NCI-H526 (cell line): ENCODE measurements at places on chromosomes 6 and 20.

DNA sequence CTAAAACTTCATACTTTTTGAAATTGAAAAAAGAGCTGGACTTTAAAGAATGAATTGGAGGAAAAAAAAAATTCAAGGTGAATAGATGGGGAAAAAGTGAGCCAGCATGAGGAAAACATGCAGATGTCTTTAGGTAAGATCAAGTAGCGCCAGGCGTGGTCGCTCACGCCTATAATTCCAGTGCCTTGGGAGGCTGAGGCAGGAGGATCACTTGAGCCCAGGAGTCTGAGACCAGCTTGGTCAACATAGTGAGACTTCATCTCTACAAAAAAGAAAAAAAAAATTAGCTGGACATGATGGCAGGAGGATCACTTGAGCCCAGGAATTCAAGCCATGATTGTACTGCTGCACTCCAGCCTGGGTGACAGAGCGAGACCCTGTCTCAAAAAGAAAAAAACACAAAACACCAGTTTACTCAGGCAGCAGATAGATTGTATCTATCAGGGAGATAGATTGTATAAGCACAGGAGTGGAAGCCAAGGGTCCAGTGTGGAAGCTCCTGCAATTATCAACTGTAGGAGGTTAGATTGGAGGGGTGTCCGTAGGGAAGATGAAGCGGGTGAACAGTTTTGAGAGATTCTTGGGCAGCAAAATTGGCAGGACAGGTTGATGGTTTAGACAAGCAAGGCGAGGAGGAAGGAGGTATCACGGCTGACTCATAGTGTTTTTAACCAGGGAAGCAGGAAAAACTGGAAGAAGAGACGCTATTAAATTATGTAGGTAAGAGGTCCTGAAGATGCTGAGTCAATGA is 97.6 kb upstream of the ZNF217 start:
- DNase-seq = no peak

DNA sequence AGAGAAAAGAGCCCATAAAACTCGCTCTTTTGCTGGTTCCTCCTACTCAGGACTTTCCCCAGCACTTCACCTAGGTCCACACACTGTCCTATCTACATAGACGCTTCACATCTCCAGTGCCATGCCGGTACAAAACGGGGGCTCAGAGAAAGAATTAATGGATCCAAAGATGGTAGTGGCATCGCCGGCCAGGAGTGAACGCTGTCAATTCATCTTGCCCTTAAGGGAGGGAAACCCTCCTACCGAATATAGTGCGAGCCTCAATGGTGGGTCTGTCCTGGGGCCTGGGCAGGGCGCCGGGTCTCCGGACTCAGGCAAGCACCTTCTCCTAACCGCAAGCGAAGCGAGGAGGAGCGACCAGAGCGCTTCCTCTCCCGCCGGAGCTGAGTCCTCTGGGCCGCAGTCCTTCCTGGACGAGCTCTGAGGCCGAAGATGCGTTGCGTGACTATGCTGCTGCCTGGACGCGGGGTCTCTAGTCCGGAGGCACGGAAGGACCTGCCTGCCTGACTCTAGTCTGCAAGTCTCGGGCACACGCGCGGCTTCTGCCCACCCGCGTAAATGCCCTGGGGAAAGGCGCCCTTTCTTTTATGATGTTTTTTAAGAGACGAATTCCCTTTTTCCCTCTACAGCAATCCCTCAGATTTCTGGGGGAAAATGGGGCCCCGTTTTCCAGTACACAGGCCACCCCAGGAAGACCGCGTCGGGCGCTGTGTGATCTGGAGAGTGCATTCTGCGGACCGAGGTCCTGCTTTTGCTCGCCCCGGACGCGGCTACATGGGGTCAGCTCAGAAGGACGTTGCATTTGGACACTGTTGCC is 100.1 kb upstream of the PRDM1 start:
- no peak for DNase-seq

DNA sequence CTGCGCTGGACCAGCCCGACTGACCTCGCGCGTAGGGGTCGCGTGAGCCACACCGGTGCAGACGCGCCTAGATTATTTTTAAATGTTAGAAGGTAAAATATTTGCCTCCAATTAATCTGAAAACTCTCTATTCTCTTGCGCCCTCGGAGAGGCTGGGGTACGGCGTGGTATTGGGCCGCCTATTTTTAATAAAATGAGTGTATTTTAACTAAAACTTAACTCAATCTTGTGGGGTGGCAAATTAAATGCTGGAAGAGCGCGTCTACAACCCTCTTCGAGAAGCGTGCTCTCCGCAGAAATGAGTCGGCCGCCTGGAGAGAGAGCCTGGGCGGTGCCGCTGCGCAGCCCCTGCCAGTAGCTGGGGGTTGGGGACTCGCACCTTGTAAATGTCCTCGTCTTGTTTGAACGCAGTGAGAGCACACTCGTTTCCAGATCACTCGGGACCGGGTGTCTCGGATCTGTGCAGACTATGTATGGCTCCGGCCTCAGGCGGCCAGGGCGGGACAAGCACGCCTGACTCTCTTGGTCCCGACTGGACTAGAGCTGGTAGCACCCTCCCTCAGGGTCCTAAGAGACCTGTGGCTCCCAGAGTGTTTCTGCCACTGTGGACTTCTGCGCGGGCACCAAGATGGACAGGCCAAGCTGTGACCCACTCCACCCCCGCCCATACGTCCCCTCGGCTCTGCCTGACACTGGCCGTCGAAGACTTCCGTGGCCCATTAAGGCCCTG is 2.0 kb upstream of the MAFB start:
- no peak for DNase-seq

DNA sequence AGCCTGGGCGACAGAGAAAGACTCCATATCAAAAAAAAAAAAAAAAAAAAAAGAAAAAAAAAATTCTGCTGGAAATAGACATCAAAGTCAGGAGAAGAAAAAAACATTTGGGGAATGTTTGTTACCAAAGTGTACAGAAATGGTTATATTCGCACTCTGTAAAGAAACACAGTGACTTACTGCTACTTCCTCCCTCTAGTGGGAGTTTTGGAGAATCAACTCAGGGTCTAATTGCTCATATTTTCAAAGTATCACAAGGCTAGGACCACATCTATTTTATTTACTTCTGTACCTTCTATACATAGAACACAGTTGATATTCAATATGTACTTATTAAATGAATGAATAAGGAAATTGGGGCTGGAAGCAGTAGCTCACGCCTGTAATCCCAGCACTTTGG is 24.4 kb downstream of the ARG1 start:
- DNase-seq = no peak

DNA sequence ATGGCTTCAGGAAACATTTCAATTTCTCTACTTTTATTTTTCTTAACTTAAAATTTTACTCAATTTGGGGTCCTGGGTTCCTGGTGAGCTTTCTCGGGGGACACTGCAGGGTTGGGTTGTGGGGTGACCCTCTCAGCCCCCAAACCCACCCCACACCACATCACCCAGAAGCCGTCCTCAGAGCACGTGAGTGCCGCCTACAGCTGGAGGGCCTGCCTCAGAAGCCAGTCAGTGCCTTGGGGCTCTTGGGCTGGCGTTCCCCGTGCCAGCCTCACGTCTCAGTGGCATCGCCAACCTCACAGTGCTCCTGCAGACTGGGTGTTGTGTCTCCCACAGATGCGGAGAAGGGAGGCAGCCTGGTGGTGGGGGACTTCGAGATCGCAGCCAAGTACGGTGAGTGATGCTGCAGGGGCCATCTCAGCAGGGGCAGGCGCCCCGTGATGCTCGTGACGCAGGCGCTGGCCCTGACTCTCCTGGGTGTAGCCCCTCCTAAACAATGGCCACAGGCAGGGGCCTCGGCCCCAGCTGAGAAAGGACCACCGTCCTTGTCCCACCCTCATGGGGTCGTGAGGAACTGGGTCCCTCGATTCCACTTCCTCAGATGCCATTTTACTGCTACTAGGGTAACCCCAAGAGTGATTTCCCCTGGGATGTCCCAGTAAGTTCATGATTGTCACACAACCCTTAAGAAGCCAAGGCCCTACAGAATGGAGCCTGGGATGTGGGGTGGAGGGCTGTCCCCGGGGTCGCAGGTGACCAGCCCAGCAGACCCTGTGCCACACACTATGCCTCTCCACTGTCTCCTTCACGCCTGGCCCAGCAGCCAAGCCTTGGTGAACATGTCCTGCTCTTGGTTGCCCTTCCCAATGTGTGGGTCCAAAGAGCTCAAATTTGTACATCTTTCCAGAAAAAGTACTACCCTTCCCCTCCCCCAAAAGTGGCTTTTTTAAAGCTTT is 23.8 kb upstream of the PYGB start:
- DNase-seq = no peak

DNA sequence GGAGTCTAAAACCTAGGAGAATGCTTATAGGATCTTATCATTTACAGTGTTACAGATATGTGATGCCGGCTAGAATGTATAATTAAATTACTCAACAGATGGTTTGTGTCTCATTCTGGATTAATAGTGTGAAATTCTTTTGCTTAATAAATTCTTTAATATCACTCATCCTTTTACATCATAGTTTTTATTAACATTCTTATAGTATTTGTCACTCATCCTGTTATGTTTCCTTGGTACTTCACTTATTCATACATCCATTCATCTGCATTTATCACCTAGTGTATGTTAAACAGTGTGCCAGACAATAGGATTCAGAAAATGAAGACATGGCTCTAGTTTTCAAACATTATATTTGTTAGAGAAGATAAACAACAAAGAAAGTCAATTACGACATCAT is 468.7 kb downstream of the FRK start:
- DNase-seq = no peak

DNA sequence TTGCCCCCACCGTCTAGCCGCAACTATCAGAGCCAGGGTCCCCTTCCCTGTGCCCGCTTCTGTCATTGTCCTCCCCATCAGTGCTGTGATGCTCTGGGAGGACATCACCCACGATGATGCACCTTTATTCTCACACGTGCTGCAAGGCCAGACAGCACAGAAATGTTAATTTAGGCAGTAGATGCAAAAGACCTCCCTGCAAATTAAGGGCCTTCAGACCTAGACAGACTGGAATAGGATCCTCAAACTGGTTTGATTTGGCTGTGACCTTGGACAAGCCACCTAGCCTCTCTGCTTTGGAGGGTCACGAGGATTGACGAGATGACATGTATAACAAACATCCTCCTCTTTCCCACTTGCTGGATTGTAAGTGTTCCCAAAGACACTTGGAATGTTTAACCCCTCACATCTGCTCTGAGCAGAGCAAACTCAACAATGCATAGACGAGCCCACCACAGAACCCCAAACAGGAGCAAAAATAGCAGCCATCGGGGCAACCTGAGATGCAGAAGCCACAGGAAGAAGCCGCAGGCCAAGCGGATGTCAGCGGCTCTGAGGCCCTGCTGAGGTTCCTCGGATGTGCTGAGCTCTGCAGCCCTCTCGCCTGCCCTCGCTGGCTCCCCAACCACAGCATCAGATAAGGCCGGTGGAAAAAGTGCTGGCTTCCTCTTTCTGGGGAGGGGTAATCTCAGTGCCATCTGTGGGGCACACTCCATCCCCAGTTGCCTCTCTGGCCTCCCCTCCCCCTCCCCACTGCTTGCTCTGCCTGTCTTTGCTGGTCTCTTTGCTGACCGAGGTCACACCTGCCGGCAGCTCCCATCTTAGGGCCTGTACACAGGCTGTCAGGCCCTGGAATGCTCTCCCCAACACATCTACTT is 35.3 kb downstream of the TOX2 start:
- DNase-seq = no peak

DNA sequence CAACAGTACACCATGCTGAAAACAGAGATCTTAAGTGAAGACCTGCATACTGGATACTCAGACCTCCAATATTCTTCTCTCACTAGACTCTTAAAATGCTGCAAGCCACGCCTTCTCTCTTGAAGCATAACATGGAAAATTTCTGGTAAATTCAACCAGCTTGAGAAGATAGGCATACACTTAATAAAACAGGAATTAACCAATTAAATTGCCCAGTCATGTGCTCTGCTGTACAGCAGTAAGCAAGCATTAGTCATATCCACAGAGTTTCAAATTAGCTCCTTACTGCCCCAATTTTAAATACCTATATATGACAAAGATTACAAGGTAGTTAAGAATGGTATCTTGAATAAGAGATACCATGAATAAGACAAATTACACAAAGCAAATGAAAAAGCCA is 53.8 kb downstream of the C6orf58 start:
- DNase-seq = no peak

DNA sequence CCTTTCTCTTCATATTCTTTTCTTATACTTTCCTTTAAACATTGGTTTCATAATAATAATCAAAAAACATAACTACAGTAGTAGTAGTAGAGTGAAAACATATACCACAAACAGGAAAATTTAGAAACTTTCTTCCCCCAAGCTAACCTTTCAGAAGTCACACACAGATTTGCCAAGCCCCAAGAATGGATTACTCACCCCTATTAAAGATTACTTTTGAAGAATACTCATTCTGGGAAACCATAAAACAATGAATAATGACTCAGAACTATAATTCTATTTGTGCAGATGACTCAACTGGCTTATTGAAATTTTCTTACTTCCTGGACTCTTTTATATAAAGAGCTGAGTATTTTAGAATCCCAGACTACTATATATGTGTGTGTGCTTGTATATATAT is 119.4 kb upstream of the GJE1 start:
- DNase-seq = no peak

DNA sequence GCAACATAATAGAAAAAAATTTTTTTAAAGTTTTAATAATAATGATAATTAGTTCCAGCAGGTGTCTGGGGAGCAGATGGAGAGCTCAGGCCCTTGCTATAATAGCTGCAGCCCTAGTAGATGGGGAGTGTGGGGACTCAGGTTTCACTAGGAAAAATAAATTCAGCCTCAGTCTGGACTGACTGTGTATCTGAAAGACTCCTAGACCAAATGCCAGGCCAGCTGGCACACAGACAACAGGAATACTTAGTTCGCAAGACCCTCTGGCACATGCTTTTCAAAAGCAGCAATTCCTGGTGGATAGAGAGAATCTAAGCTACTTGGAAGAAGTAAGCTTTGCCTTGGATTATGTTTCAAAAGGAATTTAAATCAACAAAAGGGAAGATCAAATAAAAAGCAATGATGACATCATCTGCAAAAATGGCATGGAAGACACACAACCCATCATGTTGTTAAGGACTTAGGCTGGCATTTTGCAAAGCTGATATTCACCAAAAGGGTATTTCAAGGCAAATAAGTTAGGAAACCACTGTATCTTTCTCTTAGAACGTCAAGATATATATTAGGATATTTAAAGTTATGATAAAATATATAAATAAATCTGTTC is 107.8 kb downstream of the RNGTT start:
- no peak for DNase-seq

- no peak for DNase-seq
These were observed 27.8 kb downstream of the CHRNA4 start for GRCh38 chr20:63333241-63333836.

DNA sequence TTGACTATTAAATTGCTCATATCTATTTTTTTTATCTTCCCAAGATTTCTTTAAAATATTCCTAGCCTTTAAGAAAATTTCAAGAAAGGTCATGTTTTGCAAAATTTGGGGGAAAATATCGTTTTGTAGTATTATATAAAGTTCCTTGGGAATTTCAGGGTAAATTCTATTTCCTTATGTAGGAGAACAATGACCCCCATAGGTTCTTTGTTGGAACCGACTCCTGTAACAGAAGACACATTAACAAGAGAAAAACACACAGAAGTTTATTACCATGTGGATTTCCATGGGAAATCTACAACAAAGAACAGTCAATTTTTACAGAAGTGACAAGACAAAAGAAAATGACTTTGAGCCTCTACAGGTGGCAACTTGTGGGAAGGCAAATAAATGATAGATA is 68.1 kb downstream of the ADGB start:
- no peak for DNase-seq
